ENCODE measurements at places on chromosomes 2 and 18.

- peak; percentile 76 for DNase-seq
Observed at GRCh38 chr2:7692657-7693161, 775.5 kb downstream of the RNF144A start.

DNA sequence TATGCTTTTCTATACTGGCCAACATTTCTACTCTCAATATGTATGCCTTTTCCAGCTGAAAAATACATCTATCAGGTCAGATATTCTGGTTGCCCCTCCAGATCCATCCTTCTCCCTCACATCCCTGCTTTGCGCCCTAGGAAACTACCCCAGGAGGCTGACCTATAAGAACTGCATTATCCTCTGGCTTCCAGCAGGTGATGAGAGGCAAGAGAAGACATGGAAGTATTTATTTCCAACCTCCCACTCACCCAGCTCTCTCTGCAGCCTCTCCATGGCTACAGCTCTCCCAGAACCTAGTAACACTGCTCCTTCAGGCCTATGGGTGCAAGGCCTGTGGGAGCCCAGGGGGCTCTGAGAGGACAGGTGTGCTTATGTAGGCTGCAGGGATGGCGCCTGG lies 42.9 kb downstream of the ARID5A start:
- DNase-seq = no peak

DNA sequence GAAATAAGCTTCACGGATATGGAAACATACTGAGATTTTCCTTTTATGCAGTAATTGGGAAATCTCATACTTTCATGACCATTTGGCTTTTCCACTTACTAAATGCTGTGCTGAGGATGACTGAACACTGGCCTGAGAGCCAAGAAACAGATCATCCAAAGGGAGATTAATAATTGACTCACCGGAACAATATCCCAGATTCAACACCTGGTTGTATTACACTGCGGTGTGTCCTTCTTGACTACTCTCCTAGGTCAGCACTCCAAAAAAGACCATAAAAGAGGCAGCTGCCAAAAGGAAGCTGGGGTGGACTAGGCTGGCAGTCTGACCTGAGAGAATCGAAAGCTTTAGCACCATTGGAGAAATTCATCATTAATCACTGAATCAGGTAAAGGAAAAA lies 469.1 kb downstream of the CBLN2 start:
- DNase-seq = no peak

DNA sequence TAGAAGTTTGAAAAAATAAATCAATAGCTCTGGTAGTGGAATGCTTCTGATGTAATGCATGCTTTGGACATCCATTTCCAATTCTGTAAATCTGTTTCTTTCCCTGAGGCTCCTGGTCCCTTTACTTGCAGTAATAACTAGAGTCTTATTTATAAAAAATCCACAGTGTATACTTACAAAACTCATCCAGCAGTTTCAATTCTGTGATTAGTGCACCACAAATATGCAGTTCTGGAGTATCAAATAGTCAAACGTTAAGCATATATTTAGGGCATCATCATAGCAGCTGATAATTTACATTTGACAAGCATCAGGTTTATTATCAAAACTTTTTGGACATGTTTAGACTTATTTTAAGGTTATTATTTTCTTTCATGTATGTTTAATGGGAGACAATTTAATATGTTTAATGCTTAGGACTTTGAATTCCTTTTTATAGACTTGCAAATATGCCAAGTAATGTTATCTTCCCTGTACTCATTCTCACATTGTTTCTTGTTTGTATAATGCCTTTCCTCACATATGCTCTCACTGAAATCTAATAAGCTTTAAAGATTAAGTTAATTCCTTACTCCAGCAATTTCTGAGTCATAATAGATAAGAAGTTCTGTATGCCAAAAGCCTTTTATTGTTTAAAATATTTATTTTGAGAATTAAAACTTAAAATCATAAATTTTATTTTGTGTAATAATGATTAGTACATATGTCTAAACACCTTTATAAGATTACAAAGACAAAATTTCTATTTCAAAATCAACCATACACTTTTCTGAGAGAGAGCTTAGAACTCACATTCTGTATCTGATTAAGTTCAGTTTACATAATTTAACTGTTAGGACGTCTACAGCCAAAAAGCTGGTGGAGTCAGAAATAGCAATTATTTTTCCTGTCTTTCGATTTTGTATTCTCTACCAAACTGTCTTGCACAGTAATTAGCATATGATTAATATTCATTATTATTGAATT lies 341.5 kb upstream of the TMEFF2 start:
- DNase-seq = no peak

DNA sequence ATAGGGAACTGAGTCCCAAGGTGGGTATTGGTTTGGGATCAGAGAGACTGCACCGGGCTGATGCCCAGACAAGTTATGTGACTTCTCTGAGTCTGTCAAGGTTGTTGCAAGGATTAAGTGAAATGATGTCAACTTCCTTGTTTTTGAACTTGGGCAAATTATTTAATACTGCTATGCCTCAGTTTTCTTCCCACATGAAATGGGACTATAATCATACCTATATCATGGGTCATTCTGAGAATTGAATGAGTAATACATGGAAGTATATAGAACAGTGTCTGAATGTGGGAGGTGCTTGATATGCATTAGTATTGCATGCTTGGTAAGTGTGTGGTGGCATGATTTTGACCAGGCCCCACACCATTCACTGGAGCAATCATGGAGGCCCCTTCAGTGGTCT lies 99.0 kb downstream of the PRKCE start:
- no peak for DNase-seq

DNA sequence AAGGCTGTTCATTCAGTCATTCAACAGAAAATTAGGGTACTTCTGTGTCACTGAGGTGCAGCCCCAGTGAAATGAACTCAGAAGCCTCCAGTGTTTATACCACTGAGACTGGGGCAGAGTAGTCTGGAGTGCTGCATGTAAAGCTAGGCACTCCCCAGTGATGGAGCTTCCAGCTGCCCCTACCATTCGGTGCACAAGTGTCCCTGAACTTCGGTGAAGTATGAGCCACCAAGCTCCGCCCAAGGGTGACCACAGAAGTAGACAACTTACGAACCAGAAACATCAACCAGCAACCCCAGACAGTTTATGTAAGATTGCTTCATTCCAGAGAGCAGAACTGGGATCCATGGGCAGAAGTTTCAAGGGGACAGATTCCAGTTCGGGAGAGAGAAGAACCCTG lies 70.6 kb upstream of the FOSL2 start:
- DNase-seq = no peak

- DNase-seq = no peak
Observed at GRCh38 chr2:202687276-202687675, 52.5 kb downstream of the FAM117B start.

GRCh38 chr2:53646788-53647187 lies 120.8 kb upstream of the CHAC2 start:
- no peak for DNase-seq

DNA sequence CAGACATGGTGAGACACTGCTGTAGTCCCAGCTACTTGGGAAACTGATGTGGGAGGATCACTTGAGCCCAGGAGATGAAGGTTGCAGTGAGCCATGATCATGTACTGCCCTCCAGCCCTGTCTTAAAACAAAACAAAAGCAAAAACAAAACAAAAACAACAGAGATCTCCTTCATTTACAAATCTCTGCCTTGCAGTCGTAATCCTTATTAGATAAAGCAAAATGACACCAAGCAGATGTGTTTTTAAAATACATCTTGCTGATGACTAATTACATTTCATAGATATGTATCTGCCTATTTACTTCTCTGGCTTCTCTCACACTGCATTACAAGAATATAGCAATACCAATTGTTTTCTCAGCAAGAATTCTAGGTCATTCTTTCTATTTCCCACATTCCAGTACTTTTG lies 22.8 kb downstream of the NFE2L2 start:
- no peak for DNase-seq

DNA sequence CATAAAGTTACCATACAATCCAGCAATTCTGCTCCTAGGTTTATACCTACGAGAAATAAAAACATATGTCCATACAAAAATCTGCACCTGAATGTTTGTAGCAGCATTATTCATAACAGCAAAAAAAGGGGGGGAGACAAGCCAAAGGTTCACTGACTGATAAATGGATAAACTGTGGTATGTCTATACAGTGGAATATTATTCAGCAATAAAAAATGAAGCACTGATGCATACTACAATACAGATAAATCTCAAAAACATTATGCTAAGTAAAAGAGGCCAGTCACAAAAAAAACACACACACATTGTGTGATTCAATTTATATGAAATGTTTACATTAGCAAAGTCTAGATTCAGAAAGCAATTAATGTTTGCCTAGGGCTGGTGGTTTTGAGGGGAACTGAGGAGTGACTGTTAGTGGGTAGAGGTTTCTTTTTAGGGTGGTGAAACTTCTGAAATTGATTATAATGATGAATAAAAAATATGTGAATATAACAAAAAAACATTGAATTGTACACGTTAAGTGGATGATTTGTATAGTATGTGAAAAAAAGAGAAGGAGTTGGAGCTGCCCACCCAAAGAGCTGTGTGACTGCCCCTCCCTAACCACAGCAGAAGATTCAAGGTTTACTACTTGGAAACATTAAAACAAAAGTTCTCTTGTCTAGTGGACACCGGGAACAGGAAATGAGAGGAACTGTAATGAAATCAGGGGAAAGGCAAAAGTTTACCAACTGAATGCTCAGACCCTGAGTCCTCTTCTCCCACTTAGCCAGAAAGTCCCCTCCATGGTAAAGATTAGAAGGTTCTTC lies 13.4 kb downstream of the COLEC12 start:
- DNase-seq = no peak

GRCh38 chr18:10274301-10274700 lies 180.1 kb upstream of the APCDD1 start:
- no peak for DNase-seq

DNA sequence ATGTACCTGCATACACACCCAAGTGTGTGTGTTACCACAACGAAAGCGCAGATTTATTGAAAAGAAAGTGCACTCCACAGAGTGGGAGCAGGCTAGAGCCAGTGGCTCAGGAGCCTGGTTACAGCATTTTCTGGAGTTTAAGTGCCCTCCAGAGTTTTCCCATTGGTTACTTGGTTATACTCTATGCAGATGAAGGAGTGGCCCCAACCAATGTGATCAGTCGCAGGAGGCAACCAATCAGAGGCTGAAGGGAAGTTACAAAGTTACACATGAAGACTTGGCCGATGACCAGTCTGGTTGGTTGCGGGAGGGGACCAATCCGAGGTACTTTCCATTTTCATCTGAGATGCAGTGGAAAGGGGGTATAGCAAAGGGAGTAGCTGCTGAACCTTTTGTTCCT lies 13.5 kb upstream of the PRLH start:
- DNase-seq = no peak

DNA sequence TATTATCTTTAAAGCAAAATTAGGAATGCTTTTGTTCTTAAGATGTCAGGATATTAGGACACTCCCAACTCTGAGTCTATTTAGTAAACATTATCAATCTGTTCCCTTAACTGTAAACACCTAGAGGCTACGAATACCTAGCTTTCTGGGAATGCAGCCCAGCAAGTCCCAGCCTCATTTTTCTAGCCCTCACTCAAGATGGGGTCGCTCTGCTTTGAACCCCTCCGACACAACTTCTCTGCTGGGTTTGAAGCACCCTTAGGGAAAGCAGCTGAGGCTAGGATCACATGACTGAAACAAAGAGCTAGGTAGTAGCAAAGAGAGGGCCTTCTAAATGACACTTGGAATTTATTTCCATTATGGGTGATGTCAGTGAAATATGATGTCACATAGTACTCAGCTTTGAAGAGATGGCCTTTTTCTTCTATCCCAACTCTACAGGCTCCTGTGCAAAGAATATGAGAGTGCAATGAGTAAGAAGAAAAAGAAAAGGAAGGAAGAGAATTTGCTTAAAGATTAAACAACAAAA lies 114.7 kb downstream of the CSRNP3 start:
- no peak for DNase-seq

- DNase-seq = no peak
Observed at GRCh38 chr2:200170221-200170620, 136.3 kb upstream of the SPATS2L start.

GRCh38 chr2:158127380-158127804 lies 25.7 kb downstream of the UPP2 start:
- no peak for DNase-seq

- no peak for DNase-seq
Observed at GRCh38 chr2:100008956-100009355, 133.4 kb downstream of the AFF3 start.

GRCh38 chr2:143607231-143608062 lies 478.2 kb downstream of the ARHGAP15 start:
- no peak for DNase-seq

DNA sequence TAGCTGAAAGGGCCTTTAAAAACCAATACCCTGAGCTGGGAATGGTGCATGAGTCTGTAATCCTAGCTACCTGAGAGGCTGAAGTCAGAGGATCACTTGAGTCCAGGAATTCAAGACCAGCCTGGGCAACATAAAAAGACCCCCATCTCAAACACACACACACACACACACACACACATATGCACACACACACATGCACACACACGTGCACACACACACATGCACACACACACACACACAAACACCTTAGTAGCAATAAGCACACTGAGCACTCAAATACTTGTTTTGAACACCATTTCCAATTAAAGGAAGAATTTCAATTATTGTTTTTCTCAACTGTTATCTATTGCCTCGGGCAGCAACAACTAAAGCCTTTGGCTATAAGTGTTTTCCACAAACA lies 25.6 kb upstream of the UBE2F start:
- no peak for DNase-seq

DNA sequence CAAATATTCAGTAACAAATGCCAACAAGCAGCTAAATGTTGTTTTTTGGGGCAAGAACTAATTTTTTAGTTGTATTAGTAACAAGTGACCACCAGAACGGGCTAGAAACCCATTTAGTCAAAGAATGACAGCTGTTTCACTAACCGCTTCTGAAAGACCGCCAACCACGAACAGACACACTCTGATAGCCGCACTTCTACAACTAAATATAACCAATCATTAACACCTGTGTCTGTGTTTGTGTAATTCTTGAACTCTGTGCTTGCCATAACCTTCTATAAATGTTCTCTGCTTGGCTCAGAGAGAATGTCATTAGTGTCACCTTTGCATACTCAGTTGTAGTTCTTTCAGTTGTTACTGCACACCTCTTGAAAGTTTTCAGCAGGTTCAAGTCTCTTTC lies 526.3 kb upstream of the LRRTM1 start:
- DNase-seq = no peak

DNA sequence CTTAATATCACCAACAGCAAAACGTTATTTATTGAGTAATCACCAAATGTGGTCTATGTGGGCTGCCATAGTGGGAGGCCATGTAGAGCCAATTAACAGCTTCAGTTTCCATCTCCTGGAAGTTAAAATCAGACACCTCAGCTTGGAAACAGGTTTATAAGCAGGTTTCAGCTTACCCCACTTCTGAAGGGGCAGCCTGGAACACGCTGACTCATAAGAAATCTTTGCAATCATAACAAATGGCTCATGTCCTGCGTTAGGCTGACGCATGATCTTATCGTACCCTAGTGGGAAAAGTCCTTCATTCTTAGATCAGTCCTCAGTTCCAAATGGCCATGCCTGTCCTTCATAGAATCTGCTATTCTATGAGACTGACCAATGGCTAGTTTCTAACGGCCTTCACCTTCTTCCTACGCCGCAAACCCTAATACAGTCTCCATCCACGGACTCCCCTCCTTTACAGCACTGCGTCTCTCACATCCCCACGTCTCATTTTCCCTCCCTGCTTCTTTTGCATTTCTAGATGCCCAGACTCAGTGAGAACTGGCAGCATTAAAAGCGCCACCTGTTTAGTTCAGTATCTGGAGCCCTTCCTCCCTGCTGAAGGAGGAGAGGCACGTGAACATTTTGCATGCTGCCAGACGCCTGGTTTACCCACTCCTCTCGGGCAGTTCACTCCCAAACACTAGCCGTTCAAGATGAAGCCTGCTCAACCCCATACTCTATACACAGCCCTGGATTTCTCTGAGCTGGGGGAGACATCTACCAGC lies 24.2 kb upstream of the BZW1 start:
- no peak for DNase-seq

GRCh38 chr2:164967781-164968228 lies 12.5 kb upstream of the SLC38A11 start:
- no peak for DNase-seq

Measured in coronary artery (tissue), 2 donors.